Gastroesophageal sphincter (tissue), 4 donors: ENCODE measurements at places on chromosomes 1 and 21.

DNA sequence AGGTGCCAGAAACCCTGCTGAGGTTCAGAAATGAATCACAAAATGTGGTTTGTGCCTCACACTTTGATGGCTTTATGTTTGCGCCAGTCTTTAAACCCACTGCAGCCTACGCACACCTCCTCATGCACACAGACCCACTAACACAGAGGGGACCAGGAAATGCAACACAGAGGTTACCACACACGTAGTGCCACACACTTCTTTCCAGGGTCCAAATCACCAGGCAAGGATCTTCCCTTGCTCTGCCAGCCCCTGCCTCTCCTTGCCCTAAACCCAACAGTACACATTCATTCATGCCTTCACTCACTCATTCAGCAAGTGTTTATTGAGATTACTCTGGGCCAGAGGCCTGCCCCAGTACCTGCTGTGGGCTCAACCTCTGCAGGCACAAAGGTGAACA is 17.5 kb downstream of the MAB21L3 start:
- ATAC-seq, result no peak
- peaks cover 27% of the 10 kb centered on the region for H3K27me3 ChIP-seq
- no peaks in the 10 kb centered on the region for H3K4me1 ChIP-seq
- no peak overlapping the region for H3K27ac ChIP-seq
- H3K4me3 ChIP-seq, result no peak overlapping the region
- H3K36me3 ChIP-seq, result no peaks in the 10 kb centered on the region

GRCh38 chr1:183023601-183024316 is 539 bp downstream of the LAMC1 start:
- peak overlapping the region; percentile 99 for H3K27ac ChIP-seq
- H3K4me3 ChIP-seq, result peak overlapping the region; percentile 88
- ATAC-seq, result peak; percentile 22
- H3K27me3 ChIP-seq, result no peaks in the 10 kb centered on the region

- H3K27ac ChIP-seq, result no peak overlapping the region
- H3K27me3 ChIP-seq, result peaks cover 86% of the 10 kb centered on the region
- no peaks in the 10 kb centered on the region for H3K36me3 ChIP-seq
- no peak overlapping the region for H3K4me3 ChIP-seq
- no peak for ATAC-seq
Measured at GRCh38 chr1:9204156-9204720, 30.3 kb upstream of the H6PD start.

- H3K36me3 ChIP-seq, result peaks cover 4% of the 10 kb centered on the region
- H3K27me3 ChIP-seq, result no peaks in the 10 kb centered on the region
- ATAC-seq, result peak; percentile 16
- peaks cover 37% of the 10 kb centered on the region for H3K4me1 ChIP-seq
- no peak overlapping the region for H3K4me3 ChIP-seq
Measured at GRCh38 chr1:231694465-231695077, 68.0 kb downstream of the DISC1 start.

DNA sequence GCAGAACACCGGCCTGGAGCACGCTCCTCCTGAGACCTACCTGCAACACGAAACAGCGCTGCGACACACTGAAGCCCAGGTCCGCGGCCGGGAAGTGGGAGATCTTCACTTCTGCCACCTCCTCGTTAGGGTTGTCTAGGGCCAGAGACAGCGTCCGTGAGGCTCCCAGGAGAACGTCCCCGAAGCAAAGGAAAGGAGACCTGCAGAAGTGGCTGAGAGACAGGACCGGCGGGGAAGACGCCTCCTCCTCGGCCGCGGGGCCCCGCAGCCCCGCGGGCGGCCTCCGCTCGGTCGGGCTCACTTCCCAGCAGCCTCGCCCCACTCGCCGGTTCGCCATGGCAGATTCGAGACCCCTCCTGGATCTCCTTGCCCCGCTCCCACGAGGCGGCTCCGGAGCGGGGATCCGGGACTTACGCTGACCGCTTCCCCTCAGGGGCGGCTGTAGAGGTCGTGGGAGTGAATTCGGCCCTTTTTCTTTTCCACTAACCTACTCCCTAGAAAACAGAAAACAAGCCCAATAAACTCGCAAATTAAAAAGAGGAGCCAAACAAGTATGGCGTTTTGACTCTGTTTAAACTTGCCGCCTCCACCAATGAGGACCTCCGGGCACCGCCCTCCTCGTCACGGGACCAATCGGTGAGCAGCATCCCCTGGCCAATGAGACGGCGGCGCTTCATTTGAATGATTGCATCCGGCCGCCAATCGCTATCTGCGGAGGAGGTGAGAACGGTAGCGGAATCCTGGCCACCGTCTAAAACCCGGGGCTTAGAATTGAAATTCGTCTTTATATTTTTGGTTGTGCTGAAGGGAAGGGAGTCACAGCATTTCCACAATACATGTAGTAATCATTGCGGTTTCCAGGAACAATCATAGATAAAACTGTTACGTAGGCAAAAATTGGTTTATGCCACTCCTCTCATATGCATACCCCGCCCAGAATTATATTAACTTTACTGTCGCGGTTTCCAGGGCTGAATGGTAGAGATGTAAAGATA is at the start of gene ASPM:
Gene ASPM, minus strand, starts transcription at position 569 of the 995 bp plus-strand sequence. Its CDS starts 232 bp downstream, at position 337.
- peaks cover 18% of the 10 kb centered on the region for H3K4me1 ChIP-seq
- no peaks in the 10 kb centered on the region for H3K36me3 ChIP-seq
- H3K27ac ChIP-seq, result peak within 1 kb of the TSS; percentile 43
- peaks cover 34% of the 10 kb centered on the region for H3K27me3 ChIP-seq

GRCh38 chr1:43980255-43981134 is 1.5 kb downstream of the B4GALT2 start:
- peak overlapping the region; percentile 54 for H3K27ac ChIP-seq
- no peaks in the 10 kb centered on the region for H3K36me3 ChIP-seq
- ATAC-seq, result no peak
- no peak overlapping the region for H3K4me3 ChIP-seq
- H3K4me1 ChIP-seq, result peaks cover 54% of the 10 kb centered on the region

DNA sequence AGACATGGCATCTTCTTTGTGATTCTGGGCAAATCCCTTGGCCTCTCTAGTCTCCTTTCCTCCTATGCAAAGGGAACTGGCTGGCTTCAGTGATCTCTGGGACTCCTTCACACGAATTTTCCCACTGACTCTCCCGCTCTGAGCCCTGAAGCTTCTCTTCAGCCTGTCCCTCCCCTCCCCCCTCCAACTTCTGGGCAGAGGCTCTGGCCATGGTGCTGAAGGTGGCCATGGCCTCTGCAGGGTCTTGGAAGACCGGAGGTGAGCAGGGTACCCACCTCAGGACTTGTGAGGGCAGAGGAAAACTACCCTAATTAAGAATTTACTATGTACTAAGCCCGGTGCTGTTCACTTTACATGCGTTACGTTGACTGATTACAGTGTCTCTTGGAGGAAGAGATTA is 29.4 kb upstream of the POU3F1 start:
- no peak for ATAC-seq
- H3K27me3 ChIP-seq, result peaks cover 58% of the 10 kb centered on the region
- H3K4me1 ChIP-seq, result no peaks in the 10 kb centered on the region
- no peak overlapping the region for H3K4me3 ChIP-seq

GRCh38 chr1:8879464-8879921 is 1.0 kb upstream of the ENO1 start:
- ATAC-seq, result no peak
- peak overlapping the region; percentile 85 for H3K27ac ChIP-seq
- no peaks in the 10 kb centered on the region for H3K36me3 ChIP-seq
- peak overlapping the region; percentile 55 for H3K4me3 ChIP-seq
- H3K4me1 ChIP-seq, result peaks cover 5% of the 10 kb centered on the region
